ENCODE measurements at places on chromosomes 5 and 9.
A peak's percentile ranks its signal among the peaks of the same experiment; 100 is the strongest.

- peak; percentile 63 for DNase-seq
Observed at GRCh38 chr5:154467655-154468354, 10.2 kb downstream of the HAND1 start.

DNA sequence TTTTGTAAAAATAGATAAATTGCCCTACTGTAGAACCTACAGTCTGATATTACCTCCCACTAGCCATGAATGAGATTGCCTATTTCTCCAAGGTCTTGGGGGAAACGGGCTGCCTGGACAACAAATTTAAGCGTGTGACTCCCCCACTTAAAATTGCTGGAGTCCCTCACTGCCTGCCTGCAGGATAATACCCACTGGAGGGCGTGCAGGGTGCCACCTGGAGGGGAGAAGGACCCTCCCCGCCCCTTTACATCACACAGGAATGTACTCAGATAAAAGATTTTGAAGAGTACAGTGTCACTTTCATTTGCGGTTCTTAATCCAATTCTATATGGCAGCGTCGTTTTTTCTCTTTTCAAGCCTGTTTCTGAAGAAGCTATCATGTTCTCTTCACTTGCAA lies 6.2 kb upstream of the TRIM7 start:
- DNase-seq = no peak

DNA sequence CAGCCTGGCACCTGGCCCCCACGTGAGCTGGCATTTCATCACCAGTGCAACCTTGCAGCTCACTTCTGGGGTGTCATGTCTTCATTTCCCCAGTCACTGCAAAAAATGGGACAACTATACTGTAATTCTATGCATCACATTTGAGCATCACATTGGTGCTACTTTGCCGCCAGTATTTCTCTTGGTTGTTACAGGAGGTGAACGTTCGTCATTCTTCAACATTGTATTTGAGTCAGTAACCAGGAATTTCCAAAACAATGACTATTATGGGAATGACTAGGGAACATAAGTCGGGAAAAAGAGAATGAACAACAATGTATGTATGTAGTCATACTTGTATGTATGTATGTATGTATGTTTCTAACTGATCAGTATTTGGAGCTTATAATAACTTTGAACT lies 1278.0 kb downstream of the EFNA5 start:
- no peak for DNase-seq

DNA sequence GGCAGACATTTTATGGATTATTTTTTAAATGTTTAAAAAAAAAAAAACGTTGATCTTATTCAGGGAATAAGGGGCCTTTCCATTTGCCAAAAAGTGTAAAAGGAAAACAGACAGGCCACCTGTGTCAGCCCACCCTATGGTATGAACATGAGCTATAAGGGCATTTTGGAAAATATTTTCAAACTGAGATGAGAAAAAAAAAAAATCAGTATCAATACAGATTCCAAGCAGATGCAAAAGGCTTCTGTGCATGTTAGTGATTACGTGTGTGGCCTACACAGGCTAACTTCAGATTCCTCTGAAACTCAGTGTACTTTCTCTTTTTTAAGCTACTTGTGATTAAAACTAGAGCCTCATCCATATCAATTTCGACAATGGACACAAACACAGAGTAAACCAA lies 189.9 kb downstream of the BNC2 start:
- DNase-seq = no peak

DNA sequence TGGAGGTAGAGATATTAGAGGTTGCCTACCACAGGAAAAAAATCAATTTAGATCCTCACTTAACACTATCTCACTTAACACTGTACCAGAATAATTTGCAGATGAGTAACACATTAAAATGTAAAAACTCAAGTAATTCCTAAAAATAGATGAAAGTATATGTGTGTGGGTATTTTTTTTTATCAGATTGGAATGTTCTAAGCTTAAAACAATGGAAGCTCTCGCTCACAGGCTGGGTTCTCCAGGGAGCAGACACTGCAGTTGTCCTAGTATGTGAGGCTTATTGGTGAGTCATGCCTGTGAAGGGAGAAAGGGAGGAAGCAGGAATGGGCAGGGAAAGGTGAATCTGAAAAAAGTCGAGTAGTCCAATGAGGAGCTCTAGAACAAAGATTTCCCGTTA lies 181.3 kb upstream of the ZNF608 start:
- no peak for DNase-seq

GRCh38 chr9:131977109-131977838 lies 102.4 kb downstream of the MED27 start:
- DNase-seq = no peak

DNA sequence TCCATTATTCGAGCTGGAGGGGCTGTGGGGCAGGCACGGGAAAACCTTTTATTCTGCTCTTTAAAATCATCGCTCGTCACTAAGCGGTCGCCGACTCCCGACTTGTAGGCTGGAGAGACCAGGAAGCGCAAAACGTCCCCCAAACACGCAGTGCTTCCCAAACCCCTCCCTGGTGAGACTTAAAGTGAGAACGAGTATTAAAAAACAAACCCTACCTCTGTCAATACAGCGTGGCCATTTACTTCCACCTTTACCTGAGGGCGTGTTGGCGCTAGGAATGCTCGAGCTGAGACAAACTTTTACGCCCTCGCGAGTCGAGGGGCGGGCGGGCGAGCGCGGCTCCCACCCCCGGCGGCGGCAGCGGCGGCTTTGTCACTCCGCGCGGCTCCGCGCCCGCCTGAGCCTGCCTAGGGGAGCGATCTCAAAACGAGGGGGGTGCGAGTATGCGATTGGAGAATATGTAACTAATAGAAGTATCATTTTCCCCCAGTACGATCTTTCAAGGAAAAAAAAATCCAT lies at the start of gene NR2F1-AS1:
Gene NR2F1-AS1 (minus strand): TSS at position 293 of the 519 bp plus-strand sequence.
- no peak for DNase-seq

DNA sequence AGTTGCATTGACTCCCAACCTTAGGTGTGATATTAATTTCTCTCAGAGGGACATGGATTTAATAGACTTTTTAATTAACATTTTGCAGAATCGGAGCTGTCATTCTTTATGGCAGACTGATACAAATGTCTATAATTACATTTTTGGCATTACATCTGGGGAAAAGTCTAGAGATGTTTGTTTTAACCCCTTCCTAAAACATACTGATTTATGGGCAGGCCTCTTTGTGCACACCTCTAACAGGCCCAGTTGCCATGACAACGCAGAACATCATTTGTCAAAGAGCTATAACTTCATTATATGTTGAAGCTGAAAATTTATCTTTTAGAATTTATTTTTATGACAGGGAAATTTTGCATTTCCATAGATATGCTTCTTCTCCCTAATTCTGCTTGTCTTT lies 158.5 kb downstream of the NTRK2 start:
- DNase-seq = no peak

DNA sequence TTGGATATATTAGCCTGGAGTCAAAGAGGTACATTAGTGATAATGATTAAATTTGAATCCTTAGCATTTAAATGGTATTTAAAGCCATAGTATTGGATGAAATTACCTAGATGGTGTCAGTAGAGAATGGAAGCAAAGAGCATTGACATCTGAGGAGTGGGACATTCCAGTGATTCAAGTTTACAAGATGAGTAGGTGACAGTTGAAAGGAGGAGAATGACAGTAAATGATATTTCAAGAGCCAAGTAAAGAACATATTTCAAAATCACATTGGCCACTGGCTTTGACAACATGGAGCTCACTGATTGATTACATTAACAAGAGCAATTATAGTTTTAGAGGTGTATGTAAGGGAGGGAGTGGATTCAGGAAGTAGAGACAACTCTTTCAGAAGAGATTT lies 93.9 kb upstream of the MEF2C start:
- no peak for DNase-seq

DNA sequence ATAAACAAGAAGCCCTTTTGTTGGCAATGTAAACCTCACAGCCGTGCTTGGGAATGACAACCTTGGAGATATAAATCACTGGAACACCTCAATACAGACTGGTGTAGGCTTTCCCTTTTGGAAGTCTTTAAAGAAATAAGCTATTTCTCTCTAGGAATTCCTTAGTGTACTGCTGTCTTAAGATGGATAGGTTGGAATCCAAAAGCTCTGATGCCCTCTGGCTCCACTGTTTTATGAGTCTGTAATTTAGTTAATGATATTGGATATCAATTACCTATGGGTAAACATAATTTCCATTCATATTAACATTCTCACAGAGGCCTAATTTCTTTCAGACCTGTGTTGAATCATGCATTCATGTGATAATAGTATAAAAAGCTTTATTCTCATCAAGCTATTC lies 435.9 kb upstream of the MPDZ start:
- DNase-seq = no peak

- no peak for DNase-seq
Observed at GRCh38 chr5:82387819-82388166, 109.6 kb upstream of the RPS23 start.

- DNase-seq = no peak
Observed at GRCh38 chr5:147522435-147522834, 12.6 kb upstream of the DPYSL3 start.

GRCh38 chr9:124436320-124436719 lies 13.9 kb upstream of the ADGRD2 start:
- no peak for DNase-seq

DNA sequence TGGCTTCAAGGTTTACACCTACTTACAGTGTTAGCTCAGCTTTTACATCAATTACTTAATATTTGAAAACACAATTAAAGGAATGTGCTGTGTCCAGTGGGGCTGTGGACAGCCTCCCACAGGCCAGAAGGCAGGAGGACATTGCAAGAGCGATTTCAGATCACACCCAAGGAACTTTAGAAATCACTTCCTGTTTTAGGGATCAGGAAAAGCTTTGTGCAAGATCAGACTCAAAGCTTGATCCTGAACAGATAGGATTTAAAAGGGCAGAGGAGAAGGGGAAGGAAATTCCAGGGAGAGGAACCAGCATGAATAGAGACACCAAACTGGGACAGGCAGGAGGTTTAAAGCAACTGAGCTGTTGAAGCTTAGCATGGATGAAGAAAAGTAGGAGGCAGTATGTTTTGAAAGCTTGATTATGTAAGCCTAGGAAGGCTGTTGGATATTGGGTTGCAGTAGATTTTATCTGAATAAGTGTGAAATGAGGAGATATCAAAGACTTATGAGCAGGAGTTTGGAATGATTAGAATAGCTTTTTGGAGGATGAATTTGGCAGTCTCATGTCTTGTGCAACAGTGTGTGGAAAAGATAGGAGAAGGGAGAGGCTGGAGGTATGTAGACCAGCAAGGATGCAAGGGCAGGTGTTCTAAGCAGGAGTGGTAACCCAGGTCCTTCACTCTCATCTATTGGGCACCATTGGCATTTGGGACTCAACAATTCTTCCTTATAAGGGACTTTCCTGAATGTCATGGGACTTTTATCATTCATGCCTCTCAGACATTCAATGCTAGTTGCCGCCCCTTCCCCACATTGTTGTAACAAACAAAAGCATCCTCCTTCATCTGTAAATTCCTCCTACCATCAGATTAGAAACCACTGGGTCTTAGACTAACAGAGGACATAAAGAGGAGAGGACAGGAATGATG lies 123.5 kb downstream of the TARS1 start:
- DNase-seq = no peak

GRCh38 chr9:132063281-132063680 lies 16.4 kb downstream of the MED27 start:
- no peak for DNase-seq

DNA sequence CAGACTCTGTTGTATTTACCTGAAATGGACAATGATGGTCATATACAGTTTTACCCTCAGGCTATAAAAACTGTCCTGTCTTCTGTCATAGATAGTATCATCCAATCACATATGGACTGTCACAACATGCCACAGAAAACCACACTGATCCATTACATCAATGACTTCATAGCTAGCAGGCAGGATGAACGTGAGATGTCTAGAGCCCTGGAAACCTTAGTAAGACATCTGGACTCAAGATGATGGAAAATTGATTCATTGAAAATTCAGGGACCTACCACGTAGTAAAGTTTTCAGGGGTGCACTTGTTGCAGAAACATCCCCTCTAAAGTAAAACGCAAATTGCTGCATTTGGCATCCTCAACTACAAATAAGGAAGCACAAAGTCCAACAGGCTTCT lies 284.4 kb upstream of the RGMB start:
- no peak for DNase-seq

DNA sequence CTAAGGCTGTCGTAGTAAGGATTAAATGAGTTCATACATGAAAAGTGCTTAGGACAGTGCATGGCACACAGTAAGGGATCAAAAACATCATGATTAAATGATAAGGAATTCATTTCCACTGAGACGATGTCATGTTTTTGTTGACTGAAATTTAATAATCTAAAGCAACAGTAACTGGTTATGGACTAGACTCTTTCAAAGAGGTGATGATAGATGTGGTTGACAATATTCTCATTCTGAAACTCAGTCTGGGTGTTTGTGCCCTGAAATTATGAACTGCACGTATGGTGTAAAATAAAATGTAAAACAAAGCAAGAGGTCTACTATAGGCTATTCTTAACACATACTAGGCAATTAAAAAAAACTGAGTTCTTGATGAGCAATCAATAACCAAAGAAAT lies 280.0 kb downstream of the DENND1A start:
- no peak for DNase-seq

- no peak for DNase-seq
Observed at GRCh38 chr9:133881671-133882381, 110.3 kb downstream of the VAV2 start.

GRCh38 chr5:159040181-159040580 lies 59.5 kb downstream of the EBF1 start:
- no peak for DNase-seq

- no peak for DNase-seq
Observed at GRCh38 chr9:121354141-121354540, 15.9 kb downstream of the STOM start.

- no peak for DNase-seq
Observed at GRCh38 chr9:89191004-89191403, 12.4 kb upstream of the SHC3 start.

DNA sequence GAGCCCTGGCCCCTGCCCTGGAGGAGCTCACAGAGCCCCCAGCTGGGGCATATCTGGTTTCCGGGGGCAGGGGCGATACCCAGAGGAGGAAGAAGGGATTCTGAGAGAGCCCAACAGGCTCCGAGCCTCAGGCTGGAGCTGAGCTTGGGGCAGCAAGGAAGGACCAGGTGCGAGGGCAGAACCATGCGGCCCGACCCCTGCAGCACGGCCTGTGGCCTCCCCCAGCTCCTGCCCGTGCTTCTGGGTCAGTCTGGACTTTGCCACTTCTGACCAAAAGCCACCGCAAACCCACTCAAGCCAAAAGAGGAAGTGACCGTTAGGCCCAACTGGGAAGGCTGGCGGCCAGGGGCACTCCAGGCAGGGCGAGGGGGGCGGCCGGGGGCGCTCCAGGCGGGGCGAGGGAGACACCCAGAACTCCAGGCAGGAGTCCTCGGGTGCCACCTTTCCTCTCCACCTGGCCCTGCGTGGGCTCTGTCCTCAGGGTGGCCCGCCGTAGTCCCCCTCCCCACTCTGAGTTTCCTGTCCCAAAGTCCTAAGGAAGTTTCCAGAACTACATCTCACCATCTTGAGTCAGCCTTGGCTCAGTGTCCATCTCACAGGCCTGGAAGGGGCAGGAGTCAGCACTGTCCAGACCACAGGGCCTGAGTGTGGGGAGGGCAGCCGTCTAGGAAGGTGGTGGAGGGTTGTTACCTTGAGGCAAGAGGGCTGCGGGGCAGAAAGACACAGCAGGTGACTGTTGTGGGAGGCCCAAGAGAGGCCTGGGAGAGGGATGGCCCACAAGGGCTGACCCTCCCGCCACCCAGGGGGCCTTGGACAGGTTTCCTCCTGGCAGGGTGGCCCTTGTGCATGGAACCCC lies 946 bp upstream of the LTC4S start:
- no peak for DNase-seq

GRCh38 chr5:109451146-109451545 lies 41.4 kb upstream of the PJA2 start:
- DNase-seq = no peak

Measured in CD4-positive, alpha-beta T cell treated with Interleukin-12 subunit alpha and Interleukin-12 subunit beta, for 1 hour (primary cell).